CD4-positive, alpha-beta T cell (primary cell): ENCODE measurements at places on chromosomes 1 and 21.

- no peak for DNase-seq
Measured at GRCh38 chr1:151165281-151165737, 393 bp downstream of the LYSMD1 start.

DNA sequence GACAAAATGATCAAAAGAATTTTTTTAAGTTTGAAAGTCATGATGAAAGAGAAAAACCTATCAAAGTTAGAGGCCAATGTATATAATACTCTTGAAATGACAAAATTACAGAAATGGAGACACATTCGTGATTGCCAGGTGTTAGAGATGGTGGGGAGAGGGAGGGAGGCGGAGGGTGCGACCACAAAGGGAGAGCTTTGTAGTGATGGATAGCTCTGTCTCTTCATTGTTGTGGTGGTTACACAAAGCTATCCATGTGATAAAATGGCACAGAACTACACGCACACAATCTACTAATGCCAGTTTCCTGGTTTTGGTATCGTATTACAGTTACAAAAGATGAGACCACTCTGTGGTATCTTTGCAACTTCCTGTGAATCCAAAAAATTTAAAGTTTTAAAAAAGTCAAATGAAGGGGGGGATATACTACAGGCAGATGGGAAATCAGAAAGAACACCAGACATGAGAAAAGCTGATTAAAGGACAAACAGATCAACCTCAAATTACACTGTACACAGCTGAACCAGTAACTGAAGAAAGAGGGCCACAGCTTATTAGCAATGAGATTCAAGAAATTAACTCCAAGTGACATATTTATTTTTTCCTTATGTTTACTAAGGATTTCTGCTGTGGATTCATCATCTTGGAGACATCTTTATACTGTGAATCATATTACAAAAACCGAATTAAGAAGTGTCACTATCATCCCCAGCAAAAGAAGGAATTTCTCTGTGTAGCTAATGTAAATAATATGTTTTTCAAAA, 199.1 kb downstream of the SLC45A1 start:
- DNase-seq: no peak

DNA sequence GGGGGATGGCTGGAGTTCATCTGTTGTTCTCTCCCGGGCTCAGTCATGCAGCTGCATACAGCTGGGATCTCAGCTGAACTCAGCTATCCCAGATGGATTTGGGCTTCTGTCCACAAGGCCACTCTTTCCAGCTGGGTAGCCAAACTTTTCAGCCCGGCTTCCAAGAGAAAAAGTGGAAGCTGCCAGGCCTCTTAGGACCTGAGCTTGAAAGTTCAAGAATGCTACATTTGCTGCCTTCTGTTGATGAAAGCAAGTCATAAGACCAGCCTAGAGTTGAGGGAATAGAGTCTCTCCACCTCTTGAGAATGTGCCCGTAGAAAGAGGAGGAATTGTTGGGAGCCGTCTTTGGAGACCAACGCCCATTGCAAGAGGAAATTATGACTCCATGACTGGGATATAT, 95.3 kb downstream of the C1orf21 start:
- no peak for DNase-seq

DNA sequence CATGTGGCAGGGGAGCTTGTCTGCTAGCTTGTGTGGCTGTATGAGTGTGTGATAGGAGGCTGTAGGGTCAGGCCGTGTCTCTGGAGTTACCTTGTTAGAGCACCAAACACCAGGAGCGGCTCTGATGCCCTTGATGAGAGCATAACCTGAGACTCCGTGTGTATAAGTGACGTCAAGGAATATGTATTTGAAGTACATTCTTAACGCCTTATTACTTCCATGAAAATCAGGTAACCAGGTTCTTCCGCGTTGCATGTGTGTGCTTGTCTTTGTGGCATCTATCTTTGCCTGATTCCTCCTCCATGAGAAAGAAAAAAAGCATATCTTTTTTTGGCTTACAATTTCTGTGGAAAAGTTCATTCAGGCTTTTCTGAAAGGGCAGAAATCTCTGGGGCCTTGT, 4.6 kb downstream of the OLFML3 start:
- no peak for DNase-seq

DNA sequence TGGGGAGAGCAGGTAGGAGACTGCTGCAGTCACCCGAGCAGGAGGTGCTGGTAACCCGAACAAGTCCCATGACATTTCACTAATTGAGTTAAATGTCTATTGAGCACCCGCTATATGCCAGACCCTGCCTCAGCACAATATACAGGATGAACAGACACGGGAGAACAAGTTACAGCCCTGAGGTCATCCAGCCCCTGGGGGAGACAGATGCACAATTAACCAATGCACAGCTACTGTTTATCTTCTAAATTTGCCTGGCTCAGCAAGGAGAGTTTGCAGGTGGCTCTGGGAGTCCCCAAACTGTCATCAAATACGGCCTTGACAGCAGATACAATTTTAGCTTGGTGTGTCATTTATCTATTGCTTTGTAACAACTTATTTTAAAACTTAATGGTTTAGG, 18.1 kb downstream of the CITED4 start:
- no peak for DNase-seq

- DNase-seq: no peak
Measured at GRCh38 chr1:43007377-43008114, 48.9 kb upstream of the SLC2A1 start.

DNA sequence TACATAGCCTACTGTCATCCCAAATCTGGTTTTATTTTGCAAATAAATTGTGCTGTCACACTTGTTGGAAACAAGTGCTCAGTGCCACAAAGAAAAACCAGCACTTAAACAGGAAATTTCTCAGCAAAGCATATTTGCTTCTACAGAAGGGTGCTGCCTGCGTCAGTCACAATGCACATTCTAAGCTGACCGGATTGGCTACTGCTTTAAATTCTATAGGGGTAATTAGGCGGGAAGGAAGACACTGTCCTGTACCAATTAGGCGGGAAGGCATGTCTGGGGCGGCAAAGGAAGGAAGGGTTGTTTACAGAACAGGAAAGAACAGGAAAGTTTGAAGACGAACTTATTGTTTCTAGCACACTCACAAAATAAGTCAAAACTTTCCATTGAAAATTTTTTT, 2.8 kb downstream of the IFI16 start:
- no peak for DNase-seq

GRCh38 chr21:34890470-34890723, 158.7 kb downstream of the RUNX1 start:
- no peak for DNase-seq

DNA sequence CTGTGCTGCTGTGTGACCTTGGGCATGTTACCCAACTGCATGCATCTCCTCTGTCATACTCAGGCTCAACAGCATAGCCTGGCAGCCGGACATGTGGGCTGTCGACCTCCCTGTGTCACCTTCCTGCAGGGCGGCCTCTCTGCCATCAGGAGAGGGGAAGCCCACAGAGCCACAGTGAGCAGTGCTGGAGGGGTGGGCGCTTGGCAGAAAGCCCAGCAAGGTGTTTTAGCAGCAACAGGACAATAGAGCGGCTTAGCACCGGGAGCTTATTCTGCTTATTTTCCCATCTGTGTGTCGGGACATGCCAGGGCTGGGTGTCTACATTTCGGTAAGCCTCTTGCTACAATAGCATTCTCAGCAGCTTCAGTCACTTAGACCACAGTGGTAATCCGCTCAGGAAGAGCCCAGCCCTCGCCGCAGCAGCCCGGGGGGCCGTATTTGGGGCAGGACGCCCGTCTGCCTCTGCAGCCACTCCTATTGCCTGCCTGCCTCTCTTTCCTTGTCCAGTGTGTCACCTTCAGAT, 22.8 kb upstream of the CDK18 start:
- no peak for DNase-seq

- peak; percentile 14 for DNase-seq
Measured at GRCh38 chr1:26723013-26723991, 27.5 kb downstream of the ARID1A start.

- no peak for DNase-seq
Measured at GRCh38 chr1:163410073-163410999, 88.6 kb downstream of the NUF2 start.

DNA sequence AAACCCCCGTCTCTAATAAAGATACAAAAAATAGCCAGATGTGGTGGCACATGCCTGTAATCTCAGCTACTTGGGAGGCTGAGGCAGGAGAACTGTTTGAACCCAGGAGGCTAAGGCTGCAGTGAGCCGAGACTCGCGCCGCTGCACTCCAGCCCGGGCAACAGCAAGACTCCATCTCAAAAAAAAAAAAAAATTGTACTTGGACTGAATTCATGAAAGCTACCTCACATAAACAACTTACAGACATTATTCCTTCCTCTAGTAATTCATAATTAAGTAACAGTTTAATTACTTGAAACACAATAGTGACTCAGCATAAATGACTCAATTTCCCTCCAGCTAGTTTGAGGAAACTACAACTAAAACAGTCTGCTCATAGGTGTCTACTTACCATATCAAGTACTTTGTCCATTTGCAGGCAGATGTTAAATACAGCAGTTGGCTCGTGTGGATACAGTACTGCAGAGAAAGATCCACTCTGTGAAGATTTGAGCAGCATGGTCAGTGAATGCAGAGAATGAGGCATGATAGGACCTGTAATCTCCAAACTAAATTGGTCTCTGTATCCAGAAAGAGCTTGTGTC, 9.4 kb downstream of the DONSON start:
- DNase-seq: no peak

- DNase-seq: no peak
Measured at GRCh38 chr1:218502383-218502782, 157.2 kb downstream of the TGFB2 start.

GRCh38 chr1:11458811-11459275, 20.1 kb upstream of the DISP3 start:
- no peak for DNase-seq

DNA sequence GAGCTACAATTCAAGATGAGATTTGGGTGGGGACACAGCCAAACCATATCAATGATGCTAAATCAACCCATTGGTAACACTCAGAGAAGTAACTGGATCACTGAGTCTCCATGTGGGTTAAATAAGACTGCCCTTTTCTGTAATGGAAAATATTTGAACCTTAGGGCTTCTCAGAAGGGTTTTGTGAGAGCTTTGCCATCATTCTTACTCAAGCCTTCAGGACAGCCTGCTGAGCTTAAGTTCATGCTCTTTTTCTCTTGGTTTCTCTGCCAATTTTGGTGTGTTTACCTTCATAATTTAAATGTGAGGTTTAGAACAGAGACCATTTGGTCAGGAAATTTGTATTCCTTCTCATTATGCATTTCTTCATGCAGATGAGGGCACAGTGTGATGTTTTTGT, 74.7 kb downstream of the DISC1 start:
- no peak for DNase-seq

GRCh38 chr21:16198546-16198945, 468.8 kb downstream of the USP25 start:
- no peak for DNase-seq

DNA sequence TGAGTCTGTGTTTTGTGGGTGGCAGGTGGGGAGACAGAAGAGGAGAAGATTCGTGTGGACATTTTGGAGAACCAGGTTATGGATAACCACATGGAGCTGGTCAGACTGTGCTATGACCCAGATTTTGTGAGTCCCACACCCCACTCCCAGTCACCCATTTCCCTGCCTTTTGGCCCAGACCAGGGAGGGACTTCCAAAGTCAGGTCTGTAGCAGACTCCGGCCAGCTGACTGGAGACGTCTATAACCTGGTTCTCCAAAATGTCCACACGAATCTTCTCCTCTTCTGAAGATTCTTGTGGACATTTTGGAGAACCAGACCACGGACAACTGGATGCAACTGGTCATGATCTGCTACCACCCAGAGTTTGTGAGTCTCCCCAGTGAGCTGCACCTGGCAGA, 1.6 kb downstream of the GSTM5 start:
- no peak for DNase-seq
